ENCODE measurements at places on chromosomes 5 and 9.

GRCh38 chr9:126556560-126557250 is 57.0 kb upstream of the LMX1B start:
- DNase-seq, result no peak

DNA sequence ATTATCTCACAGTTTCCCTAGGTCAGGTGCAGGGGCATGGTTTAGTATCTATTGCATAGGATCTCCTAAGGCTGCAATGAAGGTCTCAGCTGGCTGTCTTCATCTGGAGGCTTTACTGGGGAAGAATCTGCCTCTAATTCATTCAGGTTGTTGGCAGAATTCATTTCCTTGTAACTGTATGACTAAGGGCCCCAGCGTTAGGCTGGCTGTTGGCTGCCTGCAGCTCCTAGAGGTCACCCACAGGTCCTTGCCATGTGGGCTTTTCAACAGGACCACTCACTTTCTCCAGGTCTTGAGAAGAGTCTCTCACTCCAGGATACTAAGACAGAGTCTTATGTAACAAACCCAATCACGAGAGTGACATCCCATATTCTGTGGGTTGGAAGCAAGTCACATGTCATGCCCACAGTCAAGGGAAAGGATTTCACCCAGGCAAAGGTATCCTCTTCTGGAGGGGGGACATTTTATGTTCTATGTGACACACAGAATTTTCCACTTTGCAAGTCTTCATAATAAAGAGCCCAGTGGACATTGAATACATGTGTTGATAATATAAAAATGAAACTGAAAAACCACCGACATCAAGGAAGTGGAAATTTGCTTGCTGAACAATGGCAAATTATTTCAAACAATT is 38.2 kb downstream of the HMHB1 start:
- no peak for DNase-seq

- no peak for DNase-seq
Measured at GRCh38 chr5:1032551-1033027, 24.0 kb downstream of the NKD2 start.

GRCh38 chr5:135535420-135535819 is 344 bp downstream of the NEUROG1 start:
- no peak for DNase-seq

GRCh38 chr5:66704790-66705425 is 108.7 kb downstream of the MAST4 start:
- no peak for DNase-seq

DNA sequence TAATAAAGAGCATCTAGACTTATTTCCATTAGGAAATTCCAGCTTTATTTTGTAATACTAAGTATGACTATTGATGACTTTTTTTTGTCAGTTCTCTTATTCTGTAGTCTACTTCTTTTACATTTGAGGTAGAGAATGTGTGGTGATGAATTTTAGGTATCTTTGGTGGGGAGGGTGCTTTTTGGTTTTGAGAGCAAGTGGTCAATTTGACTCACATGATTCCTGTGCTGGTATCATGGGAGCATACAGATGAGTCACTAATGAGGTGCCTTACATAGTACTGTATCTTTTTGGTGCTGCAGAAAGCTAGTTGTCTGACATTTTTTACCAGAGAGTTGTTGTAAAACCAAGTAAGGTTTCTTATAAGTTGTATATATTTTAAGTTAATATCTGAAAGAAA is 35.3 kb downstream of the ERBIN start:
- DNase-seq, result no peak

DNA sequence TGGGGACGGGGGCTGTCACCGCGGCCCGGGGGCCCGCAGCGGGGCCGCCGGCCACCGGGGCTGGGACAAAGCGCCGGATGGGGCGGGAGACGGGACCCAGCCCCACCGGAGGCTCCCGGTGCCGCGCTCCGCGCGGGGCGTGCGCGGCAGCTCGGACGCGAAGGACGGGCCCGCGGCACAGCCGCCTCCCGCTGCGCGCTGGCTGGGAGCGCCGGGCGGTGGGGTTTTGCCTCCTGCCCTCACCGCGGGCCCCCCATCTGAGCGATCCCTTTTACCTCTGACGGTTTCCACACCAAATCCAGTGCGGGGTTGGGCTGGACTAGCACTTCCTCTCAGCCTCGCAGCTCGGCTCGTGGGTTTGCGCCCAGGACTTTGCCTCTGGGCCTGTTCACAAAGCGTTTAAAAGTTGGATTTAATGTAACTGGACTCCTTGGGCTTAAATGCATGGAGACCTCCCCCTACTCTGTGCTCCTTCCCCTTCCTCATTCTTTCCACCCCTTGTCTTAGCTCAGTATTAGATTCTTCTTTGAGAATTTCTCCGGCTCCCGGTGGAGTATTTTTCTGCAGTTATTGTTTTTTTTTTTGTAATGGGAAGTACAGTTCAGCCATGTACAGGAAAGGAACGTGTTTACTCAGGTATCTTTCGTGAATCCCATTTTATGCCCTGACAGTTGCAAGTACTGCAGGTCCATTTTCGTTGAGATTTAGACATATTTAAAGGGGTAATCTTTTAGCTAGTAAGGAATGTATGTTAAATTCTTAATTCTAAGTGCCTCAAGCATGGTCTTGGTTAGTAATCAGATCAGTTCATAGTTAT is 691 bp downstream of the FCHO2 start:
- peak; percentile 12 for DNase-seq

GRCh38 chr5:150636391-150637244 is 3.8 kb upstream of the SYNPO start:
- no peak for DNase-seq

DNA sequence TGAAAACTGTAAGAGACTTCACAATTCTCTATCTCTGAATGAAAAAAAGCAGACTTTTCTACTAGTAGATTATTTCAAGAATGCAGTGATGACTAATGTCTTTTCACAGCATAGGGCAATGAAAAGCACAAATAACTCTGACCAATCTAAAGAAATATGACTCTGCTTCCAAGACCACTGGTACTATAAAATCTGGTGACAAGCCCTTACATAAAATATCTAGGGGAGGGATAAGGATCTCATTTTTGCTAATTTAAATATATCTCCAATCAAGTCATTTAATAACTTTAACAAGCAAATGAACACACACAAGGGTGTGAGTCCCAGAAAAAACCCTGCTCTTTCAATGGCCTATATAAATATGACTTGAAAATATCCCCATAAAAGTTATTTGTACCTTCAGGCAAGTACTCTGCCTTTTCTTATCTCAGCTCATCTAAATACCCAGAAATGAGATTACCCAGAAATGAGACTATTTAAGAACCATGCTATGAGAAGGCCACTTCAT is 105.2 kb downstream of the GNAQ start:
- no peak for DNase-seq

DNA sequence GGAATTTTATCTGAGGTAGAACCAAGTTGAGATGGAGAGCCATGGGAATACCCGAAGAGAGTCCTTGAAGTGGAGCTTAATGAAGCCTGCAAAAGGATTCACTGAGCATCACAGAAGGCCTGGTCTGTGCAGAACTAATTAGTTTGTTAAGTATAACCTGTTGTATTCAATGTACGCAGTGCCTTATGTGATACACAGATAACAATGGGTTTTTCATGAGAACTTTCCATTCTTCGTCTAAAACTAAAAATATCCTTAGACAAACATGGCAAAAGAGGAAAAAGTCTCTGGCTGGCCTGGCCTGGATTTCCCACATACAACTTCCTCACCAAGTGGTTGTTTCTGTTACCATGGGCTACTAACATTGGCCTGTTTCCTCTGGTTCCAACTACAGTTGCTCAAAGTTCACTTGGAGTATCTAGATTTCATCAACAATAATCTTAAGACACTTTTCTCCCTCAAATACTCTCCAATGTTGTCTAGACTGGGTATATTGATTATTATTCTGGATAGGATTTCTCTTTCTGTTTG is 237.6 kb upstream of the ZNF462 start:
- DNase-seq, result no peak

- DNase-seq, result no peak
Measured at GRCh38 chr5:137462816-137463520, 36.2 kb downstream of the SPOCK1 start.

DNA sequence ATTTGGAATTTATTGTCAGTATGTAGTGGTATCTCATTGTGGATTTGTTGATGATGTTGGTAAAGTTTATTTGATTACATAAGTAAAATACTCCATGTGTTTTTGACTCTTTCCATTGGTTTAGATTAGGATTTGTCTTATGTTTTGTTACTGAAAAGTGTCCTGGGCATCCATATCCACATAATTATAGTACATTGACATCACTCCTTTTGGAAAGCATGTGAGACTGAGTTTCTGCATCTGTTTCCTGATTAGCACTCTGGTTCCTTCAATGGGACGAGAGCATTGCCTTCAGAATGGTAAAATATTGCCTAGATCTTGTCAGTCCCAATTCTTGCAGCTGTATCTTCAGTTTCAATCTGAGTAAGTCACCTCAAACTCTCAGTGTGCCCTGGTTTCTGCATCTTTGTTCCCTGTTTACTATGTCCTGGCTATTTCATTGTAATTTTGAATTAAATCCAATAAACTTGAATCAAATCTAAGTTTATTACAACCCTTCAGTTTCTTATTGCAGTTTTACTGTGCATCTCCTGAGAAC is 128.1 kb downstream of the FBXO38 start:
- no peak for DNase-seq

DNA sequence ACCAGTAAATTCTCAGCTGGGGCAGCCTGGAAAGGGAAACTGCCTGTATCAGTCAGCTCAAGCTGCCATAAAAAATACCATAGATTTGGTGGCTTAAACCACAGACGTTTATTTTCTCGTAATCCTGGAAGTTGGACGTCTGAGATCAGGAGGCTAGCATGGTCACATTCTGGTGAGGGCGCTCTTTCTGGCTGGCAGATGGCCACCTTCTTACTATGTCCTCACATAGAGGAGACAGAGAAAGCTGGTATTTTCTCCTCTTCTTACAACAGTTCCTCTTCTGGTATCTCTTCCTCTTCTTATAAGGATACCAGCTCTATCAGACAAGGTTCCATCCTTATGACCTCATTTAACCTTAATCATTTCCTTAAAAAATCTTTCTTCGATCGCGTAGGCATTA is 50.5 kb upstream of the RFX3 start:
- no peak for DNase-seq

DNA sequence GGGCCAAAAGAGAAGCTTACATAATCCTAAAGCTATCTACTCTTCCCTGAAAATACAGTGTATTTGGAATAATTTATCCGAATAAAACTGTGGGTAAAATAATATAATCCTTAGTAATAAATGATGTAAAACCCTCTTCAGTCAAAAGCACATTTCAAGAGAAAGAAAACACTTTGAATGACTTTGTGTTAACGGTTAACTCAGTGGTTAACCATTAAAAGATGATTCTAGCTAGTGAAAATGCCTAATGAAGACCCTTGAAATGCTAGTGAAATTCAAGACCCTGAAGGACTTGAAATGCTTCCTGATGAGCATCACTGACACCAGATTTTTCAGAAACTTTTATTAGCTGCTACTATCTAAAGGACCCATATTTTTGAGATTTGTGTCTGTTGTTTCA is 70.7 kb downstream of the COX7C start:
- DNase-seq, result no peak
